ENCODE measurements at places on chromosomes 6 and 20.

DNA sequence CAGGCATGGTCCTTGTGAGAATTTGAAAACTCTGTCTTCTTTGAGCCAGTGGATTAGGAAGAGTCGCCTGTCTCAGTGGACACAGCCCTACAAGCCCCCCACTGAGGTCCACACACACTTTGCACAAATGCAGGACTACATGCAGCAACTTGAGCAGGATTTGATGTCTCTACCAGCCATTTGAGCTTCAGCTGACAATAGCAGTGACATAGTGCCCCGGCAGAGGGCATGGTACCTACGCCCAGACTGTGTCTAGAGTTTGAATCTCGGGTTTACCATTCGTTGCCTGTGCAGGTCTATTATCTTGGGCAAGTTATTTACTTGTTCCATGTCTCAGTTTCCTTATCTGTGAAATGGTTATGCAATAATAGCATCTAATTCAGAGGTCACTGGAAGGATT is 580.1 kb downstream of the TFAP2B start:
- no peaks in the 10 kb centered on the region for H3K36me3 ChIP-seq
- H3K27ac ChIP-seq, result no peak overlapping the region
- H3K4me3 ChIP-seq, result no peak overlapping the region
- H3K27me3 ChIP-seq, result no peaks in the 10 kb centered on the region
- H3K4me1 ChIP-seq, result no peaks in the 10 kb centered on the region

GRCh38 chr6:154572556-154572955 is 62.1 kb upstream of the CNKSR3 start:
- H3K4me1 ChIP-seq, result no peaks in the 10 kb centered on the region
- H3K36me3 ChIP-seq, result no peaks in the 10 kb centered on the region
- no peak overlapping the region for H3K4me3 ChIP-seq

DNA sequence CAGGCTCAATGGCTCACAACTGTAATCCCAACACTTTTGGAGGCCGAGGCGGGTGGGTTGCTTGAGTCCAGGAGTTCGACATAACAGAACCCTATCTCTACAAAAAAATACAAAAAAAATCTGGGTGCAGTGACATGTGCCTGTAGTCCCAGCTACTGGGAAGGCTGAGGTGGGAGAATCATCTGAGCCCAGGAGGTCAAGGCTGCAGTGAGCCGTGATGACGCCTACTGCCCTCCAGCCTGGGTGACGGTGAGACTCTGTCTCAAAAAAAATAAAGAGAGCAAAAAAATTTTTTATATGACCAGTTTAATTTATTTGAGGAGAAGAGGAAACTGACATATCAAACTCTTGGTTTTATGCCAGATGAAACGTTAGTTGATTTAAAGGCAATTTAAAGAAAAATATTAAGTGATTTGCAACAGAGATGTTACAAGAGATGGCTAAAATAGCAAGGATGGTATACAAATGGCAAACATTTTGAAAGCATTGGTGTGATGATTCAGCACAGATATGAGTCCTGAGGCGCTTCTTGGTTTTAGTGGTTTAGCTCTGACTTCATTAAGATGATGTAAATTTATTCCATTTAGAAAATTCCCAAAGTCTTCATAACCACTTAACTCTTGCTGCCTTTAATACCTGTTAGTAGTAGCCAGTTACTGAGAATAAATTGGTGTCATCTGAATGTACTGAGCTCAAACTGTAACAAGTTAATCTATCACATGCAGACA is 17.7 kb downstream of the GTF2H5 start:
- DNase-seq, result no peak
- no peaks in the 10 kb centered on the region for H3K27me3 ChIP-seq
- no peak overlapping the region for H3K4me3 ChIP-seq
- no peak overlapping the region for H3K27ac ChIP-seq
- no peaks in the 10 kb centered on the region for H3K4me1 ChIP-seq
- no peaks in the 10 kb centered on the region for H3K36me3 ChIP-seq

GRCh38 chr6:85118233-85118632 is 331.6 kb upstream of the NT5E start:
- no peak overlapping the region for H3K4me3 ChIP-seq
- H3K36me3 ChIP-seq, result no peaks in the 10 kb centered on the region
- DNase-seq, result no peak
- H3K4me1 ChIP-seq, result no peaks in the 10 kb centered on the region
- H3K27me3 ChIP-seq, result no peaks in the 10 kb centered on the region

- DNase-seq, result no peak
- H3K36me3 ChIP-seq, result no peaks in the 10 kb centered on the region
- H3K4me3 ChIP-seq, result no peak overlapping the region
- no peaks in the 10 kb centered on the region for H3K27me3 ChIP-seq
- no peaks in the 10 kb centered on the region for H3K4me1 ChIP-seq
These were observed 200.5 kb downstream of the ARID1B start for GRCh38 chr6:156977527-156978291.

- peak; percentile 62 for DNase-seq
- H3K4me3 ChIP-seq, result no peak overlapping the region
- H3K27ac ChIP-seq, result no peak overlapping the region
- H3K36me3 ChIP-seq, result no peaks in the 10 kb centered on the region
- no peaks in the 10 kb centered on the region for H3K27me3 ChIP-seq
These were observed 443.4 kb upstream of the MMS22L start for GRCh38 chr6:97726378-97726777.

DNA sequence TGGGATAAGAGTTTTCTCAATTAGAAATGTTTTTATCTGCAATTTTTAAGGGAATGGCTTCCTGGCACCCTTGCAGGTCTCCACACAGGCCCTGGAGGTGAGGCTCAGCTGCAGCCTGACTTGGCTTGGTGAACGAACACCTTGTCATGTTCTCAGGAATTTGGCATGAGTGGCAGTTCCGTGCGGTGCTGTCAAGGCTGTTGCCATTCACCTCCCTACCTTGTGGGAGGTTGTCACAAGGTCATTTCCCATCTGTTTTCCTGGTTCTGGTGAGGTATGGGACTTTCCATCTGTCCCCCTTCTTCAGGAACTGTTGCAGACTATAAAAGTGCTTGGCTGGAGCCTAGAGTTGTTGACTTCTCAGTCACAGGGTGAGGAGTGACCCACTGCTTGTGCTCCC is 82.9 kb downstream of the ELOVL4 start:
- H3K36me3 ChIP-seq, result no peaks in the 10 kb centered on the region
- H3K4me1 ChIP-seq, result peaks cover 6% of the 10 kb centered on the region
- H3K4me3 ChIP-seq, result no peak overlapping the region
- no peak overlapping the region for H3K27ac ChIP-seq

- no peak overlapping the region for H3K4me3 ChIP-seq
- DNase-seq, result peak; percentile 38
- no peaks in the 10 kb centered on the region for H3K27me3 ChIP-seq
- peaks cover under 1% of the 10 kb centered on the region for H3K4me1 ChIP-seq
- no peak overlapping the region for H3K27ac ChIP-seq
- no peaks in the 10 kb centered on the region for H3K36me3 ChIP-seq
These were observed 25.0 kb downstream of the CYB5R4 start for GRCh38 chr6:83884523-83884922.

- no peaks in the 10 kb centered on the region for H3K27me3 ChIP-seq
- no peak overlapping the region for H3K4me3 ChIP-seq
- no peak overlapping the region for H3K27ac ChIP-seq
- peaks cover 2% of the 10 kb centered on the region for H3K4me1 ChIP-seq
- peak; percentile 49 for DNase-seq
These were observed 423.2 kb downstream of the PREX1 start for GRCh38 chr20:48404598-48404997.

- no peak overlapping the region for H3K4me3 ChIP-seq
- no peaks in the 10 kb centered on the region for H3K4me1 ChIP-seq
- peaks cover 3% of the 10 kb centered on the region for H3K36me3 ChIP-seq
- DNase-seq, result no peak
- H3K27me3 ChIP-seq, result no peaks in the 10 kb centered on the region
- H3K27ac ChIP-seq, result no peak overlapping the region
These were observed 1.5 kb upstream of the SLC2A4RG start for GRCh38 chr20:63737945-63738686.

- no peak overlapping the region for H3K27ac ChIP-seq
- H3K4me3 ChIP-seq, result no peak overlapping the region
- no peak for DNase-seq
- no peaks in the 10 kb centered on the region for H3K36me3 ChIP-seq
- no peaks in the 10 kb centered on the region for H3K27me3 ChIP-seq
- H3K4me1 ChIP-seq, result peaks cover 6% of the 10 kb centered on the region
These were observed 70.5 kb downstream of the AKAP12 start for GRCh38 chr6:151310279-151310678.

- DNase-seq, result no peak
- H3K36me3 ChIP-seq, result no peaks in the 10 kb centered on the region
- H3K27me3 ChIP-seq, result no peaks in the 10 kb centered on the region
- H3K27ac ChIP-seq, result no peak overlapping the region
- H3K4me1 ChIP-seq, result no peaks in the 10 kb centered on the region
- H3K4me3 ChIP-seq, result no peak overlapping the region
These were observed 287.1 kb upstream of the PRDM1 start for GRCh38 chr6:105799056-105799455.

GRCh38 chr20:50957798-50958614 is at the start of gene DPM1:
Gene DPM1 (minus strand): TSS chr20:50958532. CDS start chr20:50958523, 9 bp downstream.
- H3K4me3 ChIP-seq, result peak within 1 kb of the TSS; percentile 97
- H3K27ac ChIP-seq, result no peak within 1 kb of the TSS
- peaks cover 5% of the 10 kb centered on the region for H3K4me1 ChIP-seq
- H3K27me3 ChIP-seq, result no peaks in the 10 kb centered on the region
- peak; percentile 93 for DNase-seq
- no peaks in the 10 kb centered on the region for H3K36me3 ChIP-seq

DNA sequence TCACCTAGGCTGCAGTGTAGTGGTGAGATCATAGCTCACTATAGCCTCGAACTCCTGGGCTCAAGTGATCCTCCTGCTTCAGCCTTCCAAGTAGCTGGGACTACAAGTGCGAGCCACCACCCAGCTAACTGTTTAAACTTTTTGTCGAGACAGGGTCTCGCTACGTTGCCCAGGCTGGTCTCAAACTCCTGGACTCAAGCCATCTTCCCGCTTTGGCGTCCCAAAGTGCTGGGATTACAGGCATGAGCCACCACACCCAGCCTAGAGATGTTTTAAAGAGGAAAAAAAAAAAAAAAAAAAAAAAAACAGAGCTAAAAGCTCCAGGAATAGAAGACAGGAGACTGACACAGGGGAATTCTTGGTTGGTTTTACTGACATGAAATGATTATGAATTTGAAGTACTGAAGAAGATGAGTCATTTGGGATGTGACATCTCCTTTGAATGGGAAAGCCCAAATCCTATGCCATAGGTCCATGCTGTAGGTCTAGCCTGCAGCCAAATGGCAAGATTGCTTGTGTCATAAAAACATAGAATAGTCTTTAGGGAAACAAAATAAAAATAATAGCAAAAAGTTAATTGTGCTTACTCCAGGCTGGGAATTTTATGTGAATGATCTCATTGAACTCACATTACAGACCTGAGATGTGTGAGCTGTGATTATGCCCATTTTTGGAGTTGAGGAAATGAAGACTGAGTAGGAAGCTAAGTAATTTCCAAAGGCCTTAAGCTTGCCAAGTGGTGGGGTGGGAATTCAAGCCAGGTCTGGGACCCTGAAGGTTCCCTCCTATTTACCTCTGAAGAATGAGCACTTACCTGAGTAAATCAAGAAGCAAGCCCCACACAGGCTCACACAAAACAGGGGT is 24.3 kb upstream of the NHSL1 start:
- no peaks in the 10 kb centered on the region for H3K27me3 ChIP-seq
- H3K27ac ChIP-seq, result no peak overlapping the region

- H3K27me3 ChIP-seq, result no peaks in the 10 kb centered on the region
- no peaks in the 10 kb centered on the region for H3K36me3 ChIP-seq
- no peak for DNase-seq
- H3K4me1 ChIP-seq, result no peaks in the 10 kb centered on the region
- H3K4me3 ChIP-seq, result no peak overlapping the region
- no peak overlapping the region for H3K27ac ChIP-seq
These were observed 363.9 kb downstream of the DHX35 start for GRCh38 chr20:39326050-39326449.

DNA sequence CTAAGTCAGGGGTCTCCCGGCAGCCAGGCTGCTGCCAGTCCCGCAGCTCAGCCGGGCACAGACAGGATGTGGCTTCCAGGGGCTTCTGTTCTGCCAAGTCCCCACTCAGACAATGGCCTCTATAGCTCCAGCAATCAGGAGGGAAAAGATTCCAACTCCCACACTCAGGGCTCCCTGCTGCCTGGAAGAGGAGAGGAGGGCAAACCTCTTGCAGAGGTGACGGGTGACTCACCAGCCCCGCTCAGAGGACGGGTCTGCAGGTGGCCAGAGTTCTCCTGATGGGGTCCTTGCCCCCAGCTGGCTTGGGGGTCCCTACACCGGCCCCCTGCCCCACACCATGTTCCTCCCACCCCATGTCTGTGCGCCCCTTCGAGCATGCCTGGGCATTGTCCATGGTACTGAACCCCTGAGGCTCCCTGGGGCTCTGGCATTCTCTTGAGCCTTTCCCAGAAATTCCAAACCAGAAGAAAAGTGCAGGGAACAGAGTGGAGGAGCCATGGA is 32.6 kb downstream of the NTSR1 start:
- H3K4me3 ChIP-seq, result no peak overlapping the region
- no peaks in the 10 kb centered on the region for H3K27me3 ChIP-seq
- no peak overlapping the region for H3K27ac ChIP-seq
- DNase-seq, result peak; percentile 66
- H3K4me1 ChIP-seq, result no peaks in the 10 kb centered on the region
- no peaks in the 10 kb centered on the region for H3K36me3 ChIP-seq

GRCh38 chr6:75326557-75327258 is 42.1 kb upstream of the TMEM30A start:
- no peak overlapping the region for H3K4me3 ChIP-seq
- H3K27me3 ChIP-seq, result no peaks in the 10 kb centered on the region
- H3K36me3 ChIP-seq, result no peaks in the 10 kb centered on the region

DNA sequence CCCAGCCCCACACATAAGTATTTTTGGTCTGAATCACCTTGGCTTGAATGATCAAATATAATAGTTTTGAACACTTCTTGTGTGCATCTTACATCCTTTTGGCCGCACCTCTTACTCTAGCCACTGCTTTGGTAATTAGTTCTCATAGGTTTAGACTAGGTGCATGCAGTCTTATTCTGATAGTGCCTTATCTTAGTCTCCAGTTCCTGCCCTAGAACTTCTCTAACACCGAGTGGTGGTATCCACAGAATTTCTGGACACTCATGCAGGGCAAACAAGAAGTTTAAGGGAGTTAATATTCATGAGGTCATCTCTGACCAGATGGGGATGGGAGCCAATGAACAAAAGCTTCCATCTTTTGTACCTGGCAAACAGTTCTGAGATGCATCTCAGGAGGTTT is 77.5 kb upstream of the AKIRIN2 start:
- H3K27ac ChIP-seq, result no peak overlapping the region
- H3K36me3 ChIP-seq, result no peaks in the 10 kb centered on the region
- no peak for DNase-seq

GRCh38 chr20:31908016-31908415 is 37.6 kb downstream of the TTLL9 start:
- peaks cover 1% of the 10 kb centered on the region for H3K4me1 ChIP-seq
- DNase-seq, result no peak

GRCh38 chr20:37907330-37907676 is 4.4 kb downstream of the VSTM2L start:
- no peak for DNase-seq
- no peak overlapping the region for H3K4me3 ChIP-seq
- H3K27me3 ChIP-seq, result no peaks in the 10 kb centered on the region
- no peaks in the 10 kb centered on the region for H3K4me1 ChIP-seq
- H3K36me3 ChIP-seq, result no peaks in the 10 kb centered on the region
- H3K27ac ChIP-seq, result no peak overlapping the region

GRCh38 chr6:147903321-147903720 is 394.8 kb downstream of the SAMD5 start:
- no peak overlapping the region for H3K4me3 ChIP-seq
- H3K27ac ChIP-seq, result no peak overlapping the region
- peaks cover 6% of the 10 kb centered on the region for H3K4me1 ChIP-seq
- DNase-seq, result no peak
- no peaks in the 10 kb centered on the region for H3K36me3 ChIP-seq
